ENCODE measurements at places on chromosomes 1 and 21.

DNA sequence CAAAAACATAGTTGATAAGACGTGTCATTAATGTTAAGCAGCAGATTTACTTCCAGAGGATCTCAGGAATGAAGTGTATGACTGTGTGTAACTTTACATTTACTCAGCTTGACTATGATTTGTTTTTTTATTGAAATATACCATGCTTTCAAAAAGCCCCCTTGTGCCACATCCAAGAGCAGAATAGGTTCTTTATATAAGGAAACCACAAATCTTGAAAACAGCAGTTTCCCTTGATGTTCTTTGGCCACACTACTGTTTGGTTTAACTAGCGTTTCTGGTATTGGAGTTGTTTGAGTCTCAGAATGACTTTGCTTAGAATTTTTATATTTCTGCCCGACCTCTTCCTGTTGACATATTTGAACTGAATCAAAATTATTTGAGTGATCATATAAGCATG is 25.0 kb downstream of the LRRC8C start:
- no peak for DNase-seq

- DNase-seq: no peak
Measured at GRCh38 chr1:183161391-183161790, 24.7 kb upstream of the LAMC2 start.

- DNase-seq: no peak
Measured at GRCh38 chr1:116374353-116375147, 1.5 kb downstream of the ATP1A1 start.

DNA sequence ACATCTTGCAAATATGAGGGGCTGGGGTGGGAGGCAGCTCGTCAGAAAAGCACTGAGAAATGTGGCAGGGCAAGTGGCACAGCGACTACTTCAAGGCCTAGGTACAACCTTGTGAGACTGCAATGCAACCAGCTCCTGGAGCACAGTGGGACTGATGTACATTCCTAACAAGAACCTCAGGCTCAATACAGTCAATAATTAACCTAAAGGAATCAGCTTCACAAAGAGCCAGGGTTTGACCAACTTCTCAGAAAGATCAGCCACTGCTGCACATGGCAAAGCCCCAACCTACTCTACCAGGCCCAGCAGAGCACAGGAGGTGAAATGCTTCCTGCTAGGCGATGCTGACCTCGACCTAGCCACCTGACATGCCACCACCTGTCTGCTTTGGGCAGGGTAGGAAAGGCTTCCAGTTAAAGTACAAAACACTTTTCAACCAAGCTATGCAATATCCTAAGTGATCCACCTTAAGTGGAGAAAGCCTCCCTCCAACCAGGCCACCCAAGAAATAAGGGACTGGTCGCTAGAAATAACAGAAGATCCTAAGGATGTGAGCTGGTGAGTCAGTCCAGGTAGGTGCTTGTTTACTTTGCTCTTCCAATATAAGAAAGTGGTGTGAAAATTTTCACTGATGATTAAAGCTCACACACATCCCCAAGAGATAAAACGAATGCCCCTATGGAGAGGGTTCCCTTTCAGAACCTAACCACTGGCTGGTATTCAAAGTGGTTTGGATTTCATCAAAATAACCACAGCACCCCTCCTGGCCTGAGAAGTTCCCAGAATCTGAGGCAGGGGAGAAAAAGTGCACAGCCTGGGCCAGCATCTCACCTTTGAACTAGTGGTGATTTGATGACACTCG is 2.1 kb downstream of the RIPK4 start:
- DNase-seq: no peak

DNA sequence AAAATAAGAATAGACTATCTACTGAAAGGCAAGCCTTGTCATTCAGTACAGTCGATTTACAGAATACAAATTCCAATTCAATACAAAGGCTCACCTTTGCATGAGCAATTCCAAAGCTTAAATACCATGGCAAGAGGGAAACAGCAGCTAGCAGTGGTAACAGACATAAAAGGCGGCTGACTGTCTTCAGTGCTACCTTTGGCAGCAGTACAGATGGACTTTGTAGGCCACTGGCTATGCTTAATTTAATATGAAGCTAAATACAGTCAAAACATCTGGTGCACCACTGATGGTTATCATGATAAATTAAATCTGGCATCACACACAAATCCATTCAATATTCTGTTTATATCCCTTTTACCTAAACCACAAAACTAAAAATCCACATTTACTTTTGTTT is 62.4 kb downstream of the RERE start:
- no peak for DNase-seq

DNA sequence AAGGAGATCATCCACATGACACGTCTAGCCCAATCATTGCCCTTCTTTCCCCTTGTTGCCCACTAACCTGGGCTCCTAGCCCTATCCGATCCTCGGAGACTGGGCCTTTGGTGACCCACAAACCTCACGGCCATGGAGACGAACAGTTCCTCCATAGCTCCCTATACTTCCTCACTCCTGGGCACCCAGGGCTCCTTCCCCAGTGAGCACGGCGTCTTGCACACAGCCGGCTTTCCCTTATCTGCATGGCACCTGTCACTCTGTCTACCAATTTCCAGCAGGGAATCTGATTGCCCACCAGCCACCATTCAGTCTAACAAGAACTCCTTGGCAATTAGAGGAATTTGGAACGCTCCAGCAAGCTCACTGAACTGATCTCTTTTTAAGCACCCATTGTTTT is 3.1 kb downstream of the GNG4 start:
- DNase-seq: no peak

GRCh38 chr1:36080236-36080635 is 3.7 kb upstream of the TEKT2 start:
- no peak for DNase-seq

GRCh38 chr1:160704250-160704649 is 7.4 kb downstream of the CD48 start:
- no peak for DNase-seq

- DNase-seq: no peak
Measured at GRCh38 chr1:59220356-59220755, 76.5 kb upstream of the FGGY start.

DNA sequence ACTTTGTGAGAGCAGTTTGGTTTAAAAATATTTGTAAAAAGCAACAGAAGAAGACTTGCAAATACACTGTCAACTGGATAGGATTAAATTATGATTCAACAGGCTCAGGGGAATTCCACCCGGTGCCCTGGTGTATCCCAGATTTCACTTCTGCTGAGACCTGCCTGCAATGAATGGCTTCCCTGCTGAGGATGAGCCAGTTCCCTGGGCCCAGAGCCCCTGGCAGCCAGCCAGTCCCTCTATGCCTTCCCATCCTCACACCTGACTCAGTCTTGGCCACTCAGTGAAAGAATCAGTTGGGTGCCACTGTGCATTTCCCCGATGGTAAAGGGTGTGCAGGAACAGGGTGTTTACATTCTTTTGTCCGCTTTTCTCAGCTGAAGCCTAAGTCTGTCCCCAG is 64.4 kb downstream of the KCTD3 start:
- DNase-seq: no peak

DNA sequence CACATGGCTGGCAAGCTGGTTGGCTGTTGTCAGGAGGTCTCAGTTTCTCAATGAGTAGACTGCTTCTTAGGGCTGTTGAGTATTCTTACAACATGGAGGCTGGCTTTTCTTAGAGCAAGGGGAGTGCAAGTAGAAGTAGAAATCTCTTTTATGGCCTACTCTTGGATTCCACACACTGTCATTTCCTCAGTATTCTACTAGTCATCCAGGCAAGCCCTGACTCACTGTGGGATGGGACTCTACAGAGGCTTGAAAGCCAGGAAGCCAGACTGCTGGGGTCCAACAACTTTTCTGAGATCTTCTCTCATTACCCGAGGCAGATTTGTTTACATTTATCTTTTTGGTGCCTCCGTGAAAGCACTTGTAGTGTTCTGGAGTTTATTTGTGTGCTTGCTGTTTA is 196.2 kb upstream of the APP start:
- DNase-seq: no peak

DNA sequence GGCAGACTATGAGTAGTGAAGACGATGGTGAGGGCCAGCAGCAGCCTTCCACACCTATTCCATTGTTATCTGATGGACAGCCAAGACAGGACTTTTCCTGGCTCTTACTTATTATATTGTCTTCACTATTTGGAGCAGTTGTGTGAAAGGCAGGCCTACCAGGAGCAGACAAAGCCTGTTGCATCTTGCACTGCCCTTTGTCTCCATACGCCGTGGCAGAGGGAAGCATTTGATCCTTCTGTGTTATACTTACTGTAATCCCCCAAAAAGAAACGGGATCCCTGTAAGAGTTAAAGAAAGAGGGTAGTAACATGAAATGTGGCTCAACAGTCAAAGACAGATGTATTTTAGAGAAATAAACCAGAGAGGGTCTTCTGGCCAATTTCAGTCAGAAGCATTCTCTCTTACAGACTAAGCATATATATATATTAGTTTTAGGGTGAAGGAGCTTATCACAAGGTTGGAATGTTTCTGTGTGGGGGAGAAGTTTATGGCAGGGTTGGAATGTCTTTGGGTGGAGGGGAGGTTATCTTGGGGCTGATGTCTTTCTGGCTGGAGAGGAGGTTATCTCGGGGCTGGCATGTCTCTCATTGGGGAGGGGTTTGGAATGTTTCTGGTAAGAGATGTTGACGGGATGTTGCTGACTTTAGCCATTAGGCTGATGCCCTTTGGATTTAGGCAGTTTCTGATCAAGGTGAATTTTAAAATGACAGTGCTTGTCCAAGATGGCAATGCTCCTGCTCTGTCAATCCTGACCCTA is 23.4 kb upstream of the HSD3B1 start:
- DNase-seq: no peak

GRCh38 chr21:31310750-31311149 is 33.3 kb downstream of the TIAM1 start:
- no peak for DNase-seq

DNA sequence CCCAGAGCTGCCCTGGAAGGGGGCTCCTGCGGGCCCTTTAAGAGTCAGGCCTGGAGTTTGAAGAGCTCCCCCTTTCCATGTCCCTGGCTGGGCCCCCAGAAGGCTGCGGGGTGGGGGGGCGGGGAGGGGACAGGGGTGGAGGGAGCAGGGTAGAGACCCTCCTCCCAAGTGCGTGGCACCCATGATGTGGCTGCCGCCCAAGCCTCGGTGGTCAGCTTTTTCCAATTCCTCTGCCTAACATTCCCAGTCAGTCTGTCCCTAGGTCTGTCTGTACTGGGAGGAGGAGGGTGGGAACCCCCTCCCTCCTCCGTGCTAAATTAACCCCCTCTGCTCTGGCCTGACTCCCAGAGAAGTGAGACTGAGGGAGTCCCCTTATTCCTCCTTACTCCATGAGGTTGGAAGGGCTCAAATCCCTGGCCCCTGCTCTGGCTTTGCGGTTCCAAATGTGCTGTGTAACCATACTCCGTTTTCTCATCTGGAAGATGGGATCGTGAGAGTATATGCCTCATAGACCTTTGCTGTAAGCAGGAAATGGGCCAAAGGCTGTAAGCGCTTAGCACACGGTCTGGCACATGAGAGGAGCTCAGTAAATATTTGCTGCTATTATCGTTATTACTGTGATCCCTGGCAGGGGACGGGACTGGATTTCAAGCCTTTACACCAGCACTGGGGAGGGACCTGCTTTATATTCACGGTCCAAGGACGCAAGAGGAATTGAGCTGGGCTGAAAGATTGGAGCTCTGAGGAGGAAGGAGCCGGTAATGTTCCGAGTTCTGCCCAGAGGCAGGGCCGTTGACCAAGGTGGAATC is 658 bp upstream of the COL16A1 start:
- no peak for DNase-seq

- DNase-seq: no peak
Measured at GRCh38 chr1:243946253-243946652, 96.2 kb upstream of the AKT3 start.

GRCh38 chr1:177495878-177496277 is 325.1 kb downstream of the BRINP2 start:
- no peak for DNase-seq

- DNase-seq: no peak
Measured at GRCh38 chr1:171494076-171494475, 8.7 kb downstream of the PRRC2C start.

GRCh38 chr21:32181457-32181856 is 97.4 kb downstream of the MIS18A start:
- DNase-seq: no peak

- DNase-seq: no peak
Measured at GRCh38 chr1:93597709-93598108, 83.9 kb downstream of the BCAR3 start.

DNA sequence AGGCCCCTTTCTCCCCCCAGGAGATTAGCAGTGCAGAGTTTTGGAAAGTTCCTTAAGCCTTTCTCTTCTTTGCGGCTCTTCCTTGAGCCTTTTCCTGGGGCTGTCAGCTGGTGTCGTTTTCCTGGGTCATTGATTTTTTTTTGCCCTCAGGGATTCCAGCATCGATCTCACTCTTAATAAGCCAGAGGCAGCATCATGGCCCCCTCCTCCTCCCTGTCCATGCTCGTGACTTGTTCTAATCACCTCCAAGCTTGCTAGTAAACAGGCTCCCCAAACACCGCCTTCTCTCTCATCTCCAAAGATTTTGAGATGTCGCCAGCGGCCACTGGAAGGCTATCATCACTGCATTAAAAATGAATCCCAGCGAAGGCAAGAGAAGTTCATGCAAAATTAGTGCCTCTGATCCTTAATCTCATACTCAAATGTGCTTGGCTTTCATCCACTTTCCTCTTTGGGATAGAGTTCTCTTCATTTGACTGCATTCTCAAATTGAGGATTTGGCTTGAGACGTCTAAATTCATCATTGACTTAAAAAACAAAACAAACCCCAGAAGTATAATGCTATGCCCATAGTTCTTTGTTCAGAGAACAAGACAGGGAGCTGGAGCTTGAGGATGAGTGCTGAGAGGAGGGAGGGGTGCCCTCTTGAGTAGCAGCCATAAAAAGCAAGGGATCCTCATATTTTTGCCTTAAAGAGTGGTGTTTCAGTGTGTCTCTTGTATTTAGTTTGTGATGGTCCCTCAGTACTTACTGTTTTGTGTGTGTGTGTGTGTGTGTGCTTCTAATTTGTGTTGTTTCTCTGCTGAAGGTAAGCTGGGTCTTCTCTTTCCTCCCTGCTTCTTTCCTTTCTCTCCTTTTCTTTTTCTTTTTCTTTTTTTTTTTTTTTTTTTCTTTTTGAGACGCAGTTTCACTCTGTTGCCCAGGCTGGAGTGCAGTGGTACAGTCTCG is 3.2 kb downstream of the EVA1C start:
- DNase-seq: no peak

- no peak for DNase-seq
Measured at GRCh38 chr21:15775291-15775690, 45.5 kb downstream of the USP25 start.

- no peak for DNase-seq
Measured at GRCh38 chr1:183847641-183848040, 42.7 kb downstream of the RGL1 start.

DNA sequence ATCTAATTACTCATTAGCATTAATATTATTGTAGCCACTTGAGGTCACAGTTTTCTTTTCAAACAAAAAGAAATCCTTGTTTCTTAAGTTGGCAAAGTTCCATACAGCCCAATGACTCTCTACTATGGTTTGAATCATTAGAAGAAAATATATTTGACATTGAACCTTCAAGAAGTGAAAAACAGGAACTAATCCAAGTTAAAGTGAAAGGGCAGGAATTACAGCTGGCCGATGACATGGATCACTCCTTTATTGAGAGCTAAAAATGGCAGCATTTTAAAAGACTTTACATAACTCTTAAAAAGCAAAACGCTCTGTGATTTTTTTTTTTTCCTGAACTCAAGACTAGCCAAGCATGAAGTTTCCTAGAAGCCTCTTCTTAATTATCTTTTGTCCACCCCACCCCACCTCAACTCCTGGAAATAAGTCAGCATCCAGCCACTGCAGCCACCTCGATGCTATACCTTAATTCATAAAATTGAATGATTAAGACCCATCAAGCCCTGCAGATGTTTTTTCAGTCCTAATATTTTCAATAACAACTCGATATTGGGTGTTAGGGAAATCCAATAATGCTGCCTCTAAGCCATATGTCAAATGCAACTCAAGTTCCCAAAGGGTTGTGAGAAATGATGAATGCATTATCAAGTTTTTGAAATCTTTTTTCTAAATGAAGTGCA is 323.1 kb downstream of the HHIPL2 start:
- DNase-seq: no peak

Measured in activated naive CD4-positive, alpha-beta T cell (primary cell).